ENCODE measurements at places on chromosomes 7 and 10. TPM values are rescaled to one million over a fixed set of nuclear protein-coding genes. Genes with fewer than 3 reads are reported as not detected.

SLC13A1 gene
- total RNA-seq, result not detected

CYP2C19 gene
- total RNA-seq, result not detected

AP4M1 gene
- 26.2 TPM for total RNA-seq

PLEKHS1 gene
- total RNA-seq, result 4.9 TPM

AGAP6 gene
- total RNA-seq, result 16.0 TPM

HYCC1 gene
- total RNA-seq, result 25.1 TPM

GIMAP1 gene
- not detected for total RNA-seq

SPDYE2 gene
- total RNA-seq, result not detected

SYCE1 gene
- not detected for total RNA-seq

HBP1 gene
- 60.0 TPM for total RNA-seq

VGF gene
- total RNA-seq, result 2.3 TPM

NDUFB8 gene
- 85.7 TPM for total RNA-seq

LBX1 gene
- total RNA-seq, result not detected

AKR1D1 gene
- total RNA-seq, result not detected

SMO gene
- 1.9 TPM for total RNA-seq

HTR5A gene
- total RNA-seq, result not detected

PDGFA gene
- total RNA-seq, result 23.6 TPM

TMEM176A gene
- total RNA-seq, result not detected

CABCOCO1 gene
- total RNA-seq, result not detected

ITGB1 gene
- total RNA-seq, result 307 TPM

TFPI2 gene
- total RNA-seq, result 86.1 TPM

RELN gene
- total RNA-seq, result 0.08 TPM

Measured in PC-9 (cell line).